ENCODE measurements at places on chromosomes 11 and 22.

GRCh38 chr11:44398266-44399030 is 88.5 kb upstream of the ALX4 start:
- DNase-seq = no peak

GRCh38 chr11:68044898-68045351 is 6.1 kb downstream of the TCIRG1 start:
- DNase-seq = no peak

GRCh38 chr22:20261848-20262581 is 6.1 kb downstream of the RTN4R start:
- no peak for DNase-seq

GRCh38 chr11:71441251-71441650 is 6.9 kb downstream of the DHCR7 start:
- DNase-seq = no peak

DNA sequence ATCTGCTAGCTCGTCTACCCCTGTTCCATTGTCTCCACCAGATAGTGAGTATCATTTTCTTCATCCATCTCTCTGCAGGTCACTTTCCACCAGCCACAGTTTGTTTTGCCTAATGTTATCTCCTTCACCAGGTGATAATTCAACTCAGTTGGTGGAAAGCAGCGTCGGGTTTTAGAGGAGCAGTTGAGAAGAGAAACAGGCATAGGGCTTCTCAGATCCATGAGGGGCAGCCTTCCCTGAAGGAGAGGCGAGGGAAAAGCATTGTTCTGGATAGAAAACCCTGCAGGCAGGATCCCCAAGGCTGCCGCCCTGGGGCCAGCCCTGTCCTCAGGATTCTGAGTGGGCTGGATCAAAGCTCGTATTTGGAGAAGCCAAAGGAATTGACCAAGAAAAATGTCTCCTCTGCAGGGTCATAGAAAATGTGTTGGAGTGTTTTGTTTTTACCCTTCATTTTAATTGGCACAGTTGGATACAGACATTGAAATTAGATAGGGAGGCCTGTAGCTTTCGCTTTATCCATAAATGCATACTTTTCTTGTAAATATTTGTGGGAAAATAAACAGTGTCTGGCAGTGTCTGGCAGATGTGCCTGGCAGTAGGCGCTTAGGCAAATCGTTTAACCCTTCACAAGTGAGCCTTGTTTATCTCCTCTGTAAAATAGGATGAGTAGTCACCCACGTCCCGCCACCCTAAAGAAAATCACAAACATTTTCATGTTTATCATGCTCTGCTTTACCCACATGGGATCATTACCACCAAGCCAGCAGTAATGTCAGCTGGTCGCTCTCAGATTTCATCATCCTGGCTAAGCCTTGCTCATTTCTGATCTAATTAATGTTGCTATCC is 73.4 kb upstream of the TTC12 start:
- DNase-seq = no peak

DNA sequence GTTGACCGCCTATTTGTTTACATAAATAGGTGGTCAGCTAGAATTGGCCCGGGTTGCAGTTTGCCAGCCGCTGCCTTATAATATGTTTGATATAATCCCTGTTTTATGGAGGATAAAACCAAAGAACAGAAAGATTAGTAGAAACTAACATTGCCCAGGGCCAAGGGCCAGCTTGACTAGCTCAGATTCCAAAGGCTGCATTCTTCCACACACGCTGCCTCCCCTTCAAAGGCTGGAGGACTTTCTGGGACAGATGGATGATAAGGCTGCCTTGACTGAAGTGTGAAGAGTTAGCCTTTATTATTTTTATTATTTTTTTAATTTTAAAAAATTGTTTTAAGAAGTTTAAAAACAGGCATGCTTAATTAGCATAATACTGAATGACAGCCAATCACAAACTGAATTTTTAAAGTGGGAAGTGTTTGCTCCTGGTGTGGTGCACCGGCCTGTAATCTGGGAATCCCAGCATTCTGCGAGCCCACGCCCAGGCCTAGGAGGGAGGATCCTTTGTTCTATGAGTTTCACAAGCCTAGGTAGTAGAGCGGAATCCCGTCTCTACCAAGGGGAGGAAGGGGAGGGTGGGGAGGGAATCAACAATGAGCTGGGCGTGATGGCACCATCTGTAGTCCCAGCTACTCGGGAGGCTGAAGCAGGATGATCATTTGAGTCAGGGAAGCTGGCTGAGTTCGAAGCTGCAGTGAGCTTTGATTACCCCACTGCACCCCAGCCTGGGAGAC is 114.9 kb downstream of the NAV2 start:
- no peak for DNase-seq

DNA sequence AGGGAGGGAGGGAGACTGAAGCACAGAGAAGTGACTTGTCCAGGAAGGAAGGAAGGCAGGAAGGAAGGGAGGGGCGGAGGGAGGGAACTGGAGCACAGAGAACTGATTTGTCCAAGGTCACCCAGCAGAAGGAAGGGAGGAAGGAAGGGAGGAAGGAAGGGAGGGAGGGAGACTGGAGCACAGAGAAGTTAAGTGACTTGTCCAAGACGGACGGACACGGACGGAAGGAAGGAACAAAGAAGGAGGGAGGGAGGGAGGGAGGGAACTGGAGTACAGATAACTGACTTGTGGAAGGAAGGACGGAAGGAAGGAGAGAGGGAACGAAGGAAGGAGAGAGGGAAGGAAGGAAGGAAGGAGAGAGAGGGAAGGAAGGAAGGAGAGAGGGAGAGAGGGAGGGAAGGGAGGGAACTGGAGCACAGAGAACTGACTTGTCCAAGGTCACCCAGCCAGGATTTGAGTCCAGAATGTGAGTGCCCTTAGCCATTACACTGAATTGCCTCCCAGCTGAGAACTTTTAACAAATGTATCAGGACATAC is 1.5 kb downstream of the SLC35F2 start:
- no peak for DNase-seq

DNA sequence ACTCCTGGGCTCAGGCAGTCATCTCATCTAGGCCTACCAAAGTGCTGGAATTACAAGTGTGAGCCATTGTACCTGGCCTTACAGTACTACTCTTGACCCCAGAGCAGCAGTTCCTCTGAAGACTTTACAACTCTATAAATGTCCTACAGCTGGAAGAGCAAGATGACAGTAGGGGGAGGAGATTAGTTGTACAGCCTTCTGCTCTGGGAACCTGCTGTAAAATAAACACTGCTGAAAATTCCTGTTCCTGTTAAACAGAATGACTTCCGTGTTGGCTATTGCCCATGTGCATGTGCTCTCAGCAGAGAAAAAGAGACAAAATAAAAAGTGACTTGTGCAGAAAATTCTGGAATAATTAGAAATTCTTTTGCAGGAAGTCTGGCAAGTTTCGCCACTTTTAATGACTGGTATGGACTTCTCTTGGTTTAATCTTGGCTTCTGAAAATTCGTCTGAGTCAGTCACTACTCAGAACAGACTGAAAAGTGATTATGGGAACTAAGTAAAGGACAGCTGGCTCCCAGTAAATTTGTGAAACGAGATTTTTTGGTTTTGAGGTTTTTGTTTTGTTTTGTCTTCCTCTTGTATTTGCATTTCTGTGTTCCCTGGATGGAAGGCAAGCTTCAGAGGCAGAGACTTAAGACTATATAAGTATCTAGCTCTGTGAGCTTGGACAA is 955.7 kb downstream of the DLG2 start:
- DNase-seq = no peak

Data from stimulated activated CD8-positive, alpha-beta memory T cell treated with anti-CD3 and anti-CD28 coated beads, Interleukin-15, amount 100 ng/mL, for 24 hours (primary cell).